ENCODE measurements at places on chromosomes 12 and 14.
A peak's percentile ranks its signal among the peaks of the same experiment; 100 is the strongest.

DNA sequence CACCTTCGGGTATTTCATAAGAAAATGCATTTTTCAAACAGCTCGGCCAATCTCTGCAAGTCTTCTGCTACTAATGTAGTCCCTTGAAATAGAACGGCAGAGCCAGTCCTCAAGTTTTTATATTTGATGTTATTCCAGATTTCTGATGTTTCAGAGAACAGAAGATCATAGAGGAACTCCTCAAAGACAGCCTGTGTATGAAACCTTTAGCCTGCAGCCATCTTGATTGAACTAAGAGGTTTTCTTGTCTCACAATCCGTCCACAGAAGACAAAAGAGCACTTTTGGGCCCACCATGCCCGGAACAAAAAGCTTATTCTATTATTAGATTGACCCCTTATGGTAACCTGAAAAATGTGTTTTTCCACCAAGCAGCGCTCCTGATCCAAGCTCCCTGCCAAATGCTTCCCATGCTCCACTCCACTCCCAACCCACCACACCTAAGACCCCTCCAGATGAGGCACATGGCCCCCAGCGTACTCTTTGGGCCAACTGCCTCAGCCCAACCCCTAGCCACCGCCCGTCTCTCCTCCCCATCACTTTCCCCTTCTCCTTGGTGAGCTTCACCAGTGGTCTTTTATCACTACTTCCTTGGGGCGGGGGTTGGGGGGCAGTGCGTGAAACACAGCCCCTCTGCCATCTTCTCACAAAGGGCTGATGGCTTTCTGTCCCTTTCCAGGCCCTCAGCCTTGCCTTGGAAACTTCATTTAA, 175.8 kb downstream of the CALM1 start:
- DNase-seq, result no peak

GRCh38 chr14:102764220-102764671, 13.0 kb upstream of the TRAF3 start:
- DNase-seq, result no peak

DNA sequence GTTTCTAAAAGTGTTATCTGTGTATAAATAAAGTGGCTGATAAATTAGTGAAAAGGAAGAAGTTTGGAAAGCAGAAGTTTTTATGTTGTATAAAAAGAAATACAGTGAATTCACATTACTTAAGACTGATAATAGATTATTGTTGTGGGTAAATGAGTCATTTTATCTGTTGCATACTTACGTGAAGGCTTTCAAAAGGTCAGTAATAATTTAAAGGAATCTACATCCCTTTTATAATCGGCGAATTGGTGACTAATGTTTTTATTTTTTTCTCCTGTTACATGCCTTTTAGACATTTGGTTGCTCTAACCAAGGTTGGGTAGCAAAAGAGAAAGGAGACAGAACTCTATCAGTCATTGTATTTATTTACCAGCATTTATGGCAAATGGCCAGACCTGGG, 155.9 kb downstream of the SLC41A2 start:
- DNase-seq, result no peak

- no peak for DNase-seq
Measured at GRCh38 chr14:72758420-72758819, 135.5 kb downstream of the DPF3 start.

DNA sequence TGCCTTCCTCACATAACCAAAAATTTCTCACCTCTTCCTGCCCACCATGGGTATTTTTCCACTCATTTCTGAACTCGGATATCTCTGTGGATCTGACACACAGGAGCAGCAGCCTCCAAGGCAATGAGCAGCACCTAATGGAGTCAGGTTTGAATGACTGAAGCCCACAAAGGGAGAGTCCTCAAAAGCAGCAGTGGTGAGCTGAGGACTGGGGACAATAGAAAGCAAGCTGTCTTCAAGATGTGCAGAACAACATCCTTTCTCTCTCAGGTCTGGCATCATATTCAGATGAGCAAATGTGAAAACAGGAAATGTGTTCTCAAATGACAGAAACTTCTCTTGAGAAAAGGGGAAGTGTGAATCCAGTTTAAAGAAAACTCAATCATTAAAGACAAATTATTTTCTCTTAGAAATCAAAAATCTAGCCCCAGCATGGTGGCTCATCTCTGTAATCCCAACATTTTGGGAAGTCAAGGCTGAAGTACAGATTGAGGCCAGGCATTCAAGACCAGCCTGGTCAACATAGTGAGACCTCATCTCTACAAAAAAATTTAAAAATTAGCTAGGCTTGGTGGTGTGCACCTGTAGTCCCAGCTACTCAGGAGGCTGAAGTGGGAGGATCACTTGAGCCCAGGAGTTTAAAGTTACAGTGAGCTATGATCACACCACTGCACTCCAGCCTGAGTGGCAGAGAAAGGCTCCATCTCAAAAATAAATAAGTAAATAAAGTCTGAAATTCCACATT, 54.2 kb downstream of the C12orf42 start:
- DNase-seq, result peak; percentile 5

DNA sequence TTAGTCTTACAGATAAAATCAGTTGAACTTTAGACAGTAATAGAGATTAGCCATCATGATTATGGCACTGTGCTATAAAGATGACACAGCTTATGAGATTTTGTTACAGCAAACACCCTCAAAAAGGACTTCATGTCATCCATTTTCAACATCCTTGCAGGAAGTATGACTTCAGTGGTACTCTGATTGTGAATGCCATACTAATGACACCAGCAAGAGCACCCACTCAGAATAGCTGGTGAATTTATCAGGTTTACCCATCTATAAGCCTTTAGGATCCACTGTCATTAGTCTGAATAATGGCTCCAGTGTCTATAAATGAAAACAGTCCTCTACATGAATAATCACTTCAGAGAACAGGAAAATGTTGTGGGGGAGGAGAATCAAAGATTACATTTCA, 615.2 kb downstream of the RPS29 start:
- DNase-seq, result no peak

All from effector memory CD8-positive, alpha-beta T cell (primary cell).